ENCODE measurements at places on chromosomes 1 and 21. TPM values are rescaled to one million over a fixed set of nuclear protein-coding genes. Genes with fewer than 3 reads are reported as not detected.

GRCh38 chr21:15558884-15559283, 170.9 kb upstream of the USP25 start:
- no peak for DNase-seq

DNA sequence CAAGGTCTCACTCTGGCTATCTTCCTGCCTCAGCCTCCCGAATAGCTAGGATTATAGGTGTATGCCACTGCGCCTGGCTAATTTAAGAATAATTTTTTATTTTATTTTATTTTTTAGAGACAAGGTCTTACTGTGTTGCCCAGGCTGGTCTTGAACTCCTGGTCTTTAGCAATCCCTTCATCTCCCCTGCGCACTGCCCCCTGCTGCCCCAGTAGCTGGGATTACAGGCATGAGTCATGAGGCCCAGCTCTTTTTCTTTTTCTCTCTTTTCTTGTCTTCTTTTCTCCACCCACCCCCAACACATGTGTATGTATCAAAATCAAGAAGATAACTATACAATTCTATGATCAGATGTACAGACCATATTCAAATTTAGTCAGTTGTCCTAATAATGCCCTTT, 87.2 kb downstream of the PEX14 start:
- DNase-seq, result no peak

DNA sequence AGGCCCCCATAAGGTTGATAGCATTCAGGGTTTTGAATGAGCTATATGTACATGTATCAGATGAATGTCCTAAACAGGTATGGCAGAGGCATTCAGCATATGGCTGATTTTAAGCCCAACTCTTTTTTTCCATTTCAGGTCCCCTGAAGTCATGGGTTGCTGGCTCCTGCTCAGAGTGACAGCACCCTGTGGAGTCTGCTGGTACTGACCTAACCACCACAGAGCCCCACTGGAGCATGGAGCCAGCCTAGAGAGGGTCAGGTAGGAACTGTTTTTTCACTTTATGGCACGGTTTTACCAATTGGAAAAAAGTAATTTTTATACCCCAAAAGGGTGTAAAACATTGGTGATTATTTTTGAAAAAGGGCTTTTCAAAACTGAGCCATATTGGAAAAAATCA, 82.5 kb upstream of the MPC2 start:
- no peak for DNase-seq

GRCh38 chr1:204357551-204358490, 1.9 kb downstream of the PLEKHA6 start:
- no peak for DNase-seq

- peak; percentile 29 for DNase-seq
Observed at GRCh38 chr1:214454569-214455396, 96.6 kb downstream of the PTPN14 start.

GRCh38 chr1:162709870-162710269, 77.6 kb downstream of the DDR2 start:
- no peak for DNase-seq

GRCh38 chr1:1207571-1207892, 1.1 kb upstream of the TNFRSF18 start:
- DNase-seq, result no peak

- DNase-seq, result no peak
Observed at GRCh38 chr1:5690898-5691297, 301.3 kb downstream of the NPHP4 start.

DNA sequence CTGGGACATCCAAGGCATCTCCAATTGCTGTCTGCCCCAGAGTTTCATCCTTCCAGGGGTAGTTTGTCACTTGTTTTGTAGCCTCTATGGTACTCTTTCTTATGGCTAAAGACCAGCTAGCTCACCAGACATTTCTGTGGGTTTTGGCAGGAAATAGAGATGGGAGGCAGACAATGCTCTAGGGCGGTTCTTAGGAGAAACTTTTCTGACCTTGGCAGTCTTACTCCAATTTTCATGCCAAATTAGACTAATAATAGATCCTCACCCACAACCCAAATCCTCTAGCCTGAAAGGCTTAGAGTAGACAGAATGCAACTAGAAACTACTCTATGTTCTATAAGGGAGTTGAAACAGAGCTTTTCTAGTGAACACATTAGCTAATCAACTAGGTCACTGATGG, 69.8 kb downstream of the LRIG2 start:
- DNase-seq, result no peak

DNA sequence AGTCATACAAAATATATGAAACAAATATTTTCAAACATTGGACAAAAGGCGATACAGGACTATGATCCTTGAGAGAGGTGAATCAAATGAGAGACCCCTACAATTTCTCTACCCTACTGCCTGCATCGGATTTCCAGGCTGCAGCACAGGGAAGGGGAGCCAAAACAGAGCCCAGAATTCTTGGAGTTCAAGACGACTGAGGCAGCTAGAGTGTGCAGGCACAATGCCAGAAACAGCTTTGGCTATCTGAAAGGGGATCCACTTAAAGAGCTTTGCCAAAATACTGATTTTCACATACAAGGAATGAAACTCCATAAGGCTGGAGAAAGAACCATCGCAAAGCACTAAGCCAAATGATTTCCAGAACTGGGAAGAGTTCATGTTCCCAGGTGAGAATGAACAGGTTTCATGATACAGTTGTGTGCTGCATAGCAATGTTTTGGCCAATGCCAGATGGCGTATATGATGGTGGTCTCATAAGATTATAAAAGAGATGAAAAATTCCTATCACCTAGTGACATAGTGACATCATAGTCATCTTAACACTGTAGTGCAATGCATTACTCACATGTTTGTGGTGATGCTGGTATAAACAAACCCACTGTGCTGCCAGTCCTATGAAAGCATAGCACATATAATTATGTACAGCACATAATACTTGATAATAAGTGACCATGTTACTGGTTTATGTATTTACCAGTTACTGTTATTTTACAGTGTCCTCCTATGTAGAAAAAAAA, 77.5 kb downstream of the KCND3 start:
- DNase-seq, result no peak

- no peak for DNase-seq
Observed at GRCh38 chr1:94989398-94989797, 62.5 kb upstream of the CNN3 start.

DNA sequence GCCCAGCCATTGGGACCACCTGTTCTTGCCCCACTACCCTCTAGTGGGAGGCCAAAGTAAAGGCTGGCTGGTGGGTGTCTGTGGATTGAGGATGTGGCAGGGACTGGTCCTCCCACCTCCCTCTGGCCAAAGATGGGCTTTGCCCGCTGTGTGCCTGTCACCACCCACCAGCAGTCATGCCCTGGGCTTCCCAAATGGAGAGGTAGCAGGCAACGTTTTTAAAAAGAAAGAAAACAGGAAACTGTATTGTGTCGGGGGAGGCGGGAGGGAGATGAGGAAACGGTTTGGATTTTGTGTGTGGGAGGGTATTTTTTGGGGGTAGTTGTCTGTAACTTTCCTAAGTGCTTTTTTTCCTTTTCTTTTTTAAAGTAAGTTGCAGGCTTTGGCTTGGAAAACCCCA, 30.1 kb downstream of the SZRD1 start:
- no peak for DNase-seq

DNA sequence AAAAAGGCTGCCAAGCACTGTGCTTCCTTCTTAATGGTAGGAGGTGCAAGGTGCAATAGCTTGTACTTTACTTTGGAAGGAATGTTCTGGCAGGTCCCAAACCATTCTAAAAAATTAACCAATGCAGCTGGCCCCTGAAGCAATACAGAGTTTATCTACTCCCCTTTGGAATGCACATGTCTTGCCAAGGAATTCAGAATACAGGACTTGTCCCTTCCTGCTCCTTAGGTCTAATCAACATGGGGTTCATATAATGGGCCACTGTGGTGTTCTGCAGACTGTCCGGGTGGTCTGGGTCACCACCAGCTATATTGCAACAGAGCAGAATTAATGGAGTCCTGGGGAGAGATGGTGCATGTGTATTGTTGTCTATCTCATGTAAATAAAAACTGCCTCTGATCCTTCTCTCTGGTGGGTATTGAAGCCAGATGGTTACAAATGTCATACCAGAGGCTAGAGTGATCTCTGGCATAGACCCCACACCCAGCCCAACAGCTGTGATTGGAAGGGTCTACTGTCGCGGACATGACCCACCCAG, 112.8 kb downstream of the RIPK4 start:
- peak; percentile 80 for DNase-seq

- no peak for DNase-seq
Observed at GRCh38 chr1:112312315-112312714, 83.7 kb upstream of the CTTNBP2NL start.

DNA sequence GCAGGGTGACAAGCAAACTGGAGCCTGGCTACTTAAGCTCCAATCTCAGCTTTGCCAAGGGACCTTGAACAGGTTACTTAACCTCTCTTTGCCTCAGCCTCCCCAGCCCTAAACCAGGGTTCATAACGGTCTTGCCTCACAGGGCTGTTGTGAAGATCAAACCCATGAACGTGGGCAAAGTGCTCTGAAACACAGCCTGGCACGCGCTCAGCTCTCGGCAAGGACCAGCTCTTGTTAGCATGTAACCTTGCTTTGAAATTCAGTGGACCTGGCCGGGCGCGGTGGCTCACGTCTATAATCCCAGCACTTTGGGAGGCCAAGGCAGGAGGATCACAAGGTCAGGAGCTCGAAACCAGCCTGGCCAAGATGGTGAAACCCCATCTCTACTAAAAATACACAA, 24.8 kb downstream of the RAP1GAP start:
- no peak for DNase-seq

DNA sequence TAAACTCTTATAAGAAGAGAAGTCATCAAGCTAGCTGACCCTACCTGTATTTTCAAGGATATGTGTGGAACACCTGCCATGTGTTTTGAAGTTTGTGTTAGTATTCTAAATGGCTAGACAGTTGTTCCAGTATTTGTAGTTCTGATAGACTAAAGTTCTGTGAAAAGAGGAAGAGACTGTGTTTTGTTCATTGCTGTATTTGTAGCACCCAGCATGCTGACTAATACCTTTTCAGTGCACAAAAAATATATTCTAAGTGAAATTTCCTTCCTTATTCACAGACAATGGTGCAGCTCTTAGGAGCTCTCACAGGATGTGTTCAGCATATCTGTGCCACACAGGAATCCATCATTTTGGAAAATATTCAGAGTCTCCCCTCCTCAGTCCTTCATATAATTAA, 8.2 kb upstream of the METTL18 start:
- no peak for DNase-seq

DNA sequence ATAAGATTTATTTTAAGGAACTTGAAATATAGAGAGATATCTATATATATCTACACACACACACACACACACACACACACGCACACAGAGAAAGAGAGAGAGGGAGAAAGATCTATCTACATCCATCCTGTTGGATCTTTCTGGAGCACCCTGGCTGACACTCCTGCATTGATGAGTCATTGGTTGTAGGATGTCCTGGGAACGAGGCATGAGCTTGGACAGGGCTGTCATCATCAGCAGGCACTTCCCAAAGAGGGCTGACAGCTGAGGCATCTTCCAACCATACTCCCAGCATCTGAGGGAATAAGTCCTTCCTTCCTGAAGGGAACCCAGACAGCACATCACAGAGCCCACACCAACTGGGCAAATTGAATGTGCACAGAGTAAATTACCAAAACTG, 99.1 kb upstream of the ERG start:
- DNase-seq, result no peak

DNA sequence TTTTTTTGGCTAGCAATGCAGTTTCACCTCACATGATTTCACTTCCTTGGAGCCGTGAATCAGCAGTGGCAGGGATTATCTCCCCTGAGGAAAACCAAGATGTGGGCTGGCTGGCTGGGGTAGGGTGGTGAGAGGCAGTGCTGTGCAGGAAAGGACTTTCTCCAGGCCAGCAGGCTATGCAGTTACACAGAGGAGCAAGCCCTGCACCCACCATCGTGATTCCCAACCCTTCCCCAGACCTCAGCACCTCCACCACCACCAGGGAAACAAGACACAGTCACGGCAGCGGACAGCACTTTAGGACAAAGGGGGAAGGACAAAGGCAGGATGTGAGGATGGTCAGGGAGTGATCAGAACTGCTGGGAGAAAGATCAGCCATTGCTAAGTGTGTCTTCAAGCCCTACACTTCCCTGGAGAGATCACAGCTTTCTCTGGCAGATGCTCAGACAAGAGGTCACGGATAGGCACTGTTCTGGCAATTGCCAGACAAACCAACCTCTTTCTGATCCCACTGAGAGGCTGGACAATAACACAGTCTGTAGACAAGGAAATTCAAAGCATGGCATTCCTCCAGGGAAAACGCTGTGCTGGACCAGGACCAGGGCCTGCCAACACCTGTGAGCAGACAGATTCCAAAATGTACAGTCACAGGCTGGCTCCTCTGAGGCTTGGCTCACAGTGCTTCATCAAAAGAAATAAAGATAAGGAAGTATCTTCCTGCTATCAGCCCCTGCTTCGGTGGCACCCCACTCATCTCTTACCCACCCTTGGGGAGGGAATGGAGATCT, 509.4 kb downstream of the SMYD3 start:
- peak; percentile 51 for DNase-seq

GRCh38 chr1:112605633-112606327, 13.2 kb downstream of the ST7L start:
- DNase-seq, result peak; percentile 29

GRCh38 chr1:94739521-94740061, 80.6 kb upstream of the SLC44A3 start:
- no peak for DNase-seq

DNA sequence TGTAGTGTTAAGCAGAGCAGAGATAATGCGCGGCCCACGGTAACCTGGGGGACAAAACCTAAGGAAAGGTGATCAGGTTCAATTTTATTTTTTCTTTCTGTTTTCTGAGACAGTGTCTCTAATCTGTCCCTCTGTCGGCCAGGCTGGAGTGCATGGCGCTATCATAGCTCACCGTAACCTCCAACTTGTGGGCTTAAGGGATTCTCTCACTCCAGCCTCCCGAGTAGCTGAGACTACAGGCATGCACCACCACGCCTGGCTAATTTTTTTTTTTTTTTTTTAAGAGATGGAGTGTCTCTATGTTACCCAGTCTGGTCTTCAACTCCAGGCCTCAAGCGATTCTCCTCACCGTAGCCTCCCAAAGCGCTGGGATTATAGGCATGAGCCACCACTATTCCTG, 724 bp upstream of the ANKRD35 start:
- no peak for DNase-seq

DNA sequence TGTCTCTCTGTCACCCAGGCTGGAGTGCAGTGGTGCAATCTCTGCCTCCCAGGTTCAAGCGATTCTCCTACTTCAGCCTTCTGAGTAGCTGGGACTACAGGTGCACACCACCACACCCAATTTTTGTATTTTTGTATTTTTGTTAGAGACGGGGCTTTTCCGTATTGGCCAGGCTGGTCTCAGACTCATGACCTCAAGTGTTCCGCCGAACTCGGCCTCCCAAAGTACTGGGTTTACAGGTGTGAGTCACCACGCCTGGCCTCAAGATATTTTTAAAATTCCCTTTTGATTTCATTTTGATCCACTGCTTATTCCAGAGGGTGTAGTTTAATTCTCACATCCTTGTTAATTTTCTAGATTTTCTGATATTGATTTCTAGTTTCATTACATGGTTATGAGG, 3.8 kb downstream of the IFI44L start:
- DNase-seq, result no peak

- no peak for DNase-seq
Observed at GRCh38 chr1:245181158-245181517, 26.4 kb downstream of the KIF26B start.

- DNase-seq, result no peak
Observed at GRCh38 chr1:161763522-161764098, 2.5 kb upstream of the ATF6 start.

LAX1 gene
- not detected for total RNA-seq

TRIM46 gene
- 6.2 TPM for total RNA-seq

TDRD10 gene
- total RNA-seq, result not detected

BGLAP gene
- 2.0 TPM for total RNA-seq

ETV3 gene
- 26.2 TPM for total RNA-seq

SCYL3 gene
- 7.8 TPM for total RNA-seq

AMY1A gene
- total RNA-seq, result not detected

ADGRL2 gene
- 25.3 TPM for total RNA-seq

OR2L8 gene
- not detected for total RNA-seq

MPC2 gene
- total RNA-seq, result 68.4 TPM

NBPF10 gene
- total RNA-seq, result 5.0 TPM
